Effector CD8-positive, alpha-beta T cell (primary cell): ENCODE measurements at places on chromosomes 2 and 18.

GRCh38 chr2:85243101-85244072 lies 84.4 kb downstream of the TGOLN2 start:
- DNase-seq = no peak

DNA sequence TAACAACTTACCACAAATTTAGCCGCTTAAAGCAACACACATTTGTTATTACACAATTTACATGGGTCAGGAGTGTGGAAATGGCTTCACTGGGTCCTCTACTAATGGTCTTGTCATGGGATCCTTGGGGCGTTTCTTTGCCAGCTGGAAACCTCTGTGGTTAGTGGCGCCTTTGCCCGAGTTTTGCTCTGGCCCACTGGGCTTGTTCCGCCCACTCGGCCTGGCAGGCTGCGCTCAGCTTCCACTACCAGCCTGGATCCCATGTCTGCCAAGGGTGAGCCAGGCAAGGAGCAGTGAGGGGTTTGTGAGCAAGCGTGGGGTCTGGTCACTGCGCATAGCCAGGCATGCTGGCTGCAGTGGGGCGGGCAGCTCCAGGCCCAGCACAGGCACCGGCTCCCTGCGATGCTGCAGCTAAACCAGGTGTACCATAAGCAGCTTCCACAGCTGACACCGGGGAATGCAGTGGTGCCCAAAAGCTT lies 16.2 kb upstream of the MBD2 start:
- DNase-seq = no peak

GRCh38 chr2:15656090-15656489 lies 64.4 kb downstream of the DDX1 start:
- no peak for DNase-seq

DNA sequence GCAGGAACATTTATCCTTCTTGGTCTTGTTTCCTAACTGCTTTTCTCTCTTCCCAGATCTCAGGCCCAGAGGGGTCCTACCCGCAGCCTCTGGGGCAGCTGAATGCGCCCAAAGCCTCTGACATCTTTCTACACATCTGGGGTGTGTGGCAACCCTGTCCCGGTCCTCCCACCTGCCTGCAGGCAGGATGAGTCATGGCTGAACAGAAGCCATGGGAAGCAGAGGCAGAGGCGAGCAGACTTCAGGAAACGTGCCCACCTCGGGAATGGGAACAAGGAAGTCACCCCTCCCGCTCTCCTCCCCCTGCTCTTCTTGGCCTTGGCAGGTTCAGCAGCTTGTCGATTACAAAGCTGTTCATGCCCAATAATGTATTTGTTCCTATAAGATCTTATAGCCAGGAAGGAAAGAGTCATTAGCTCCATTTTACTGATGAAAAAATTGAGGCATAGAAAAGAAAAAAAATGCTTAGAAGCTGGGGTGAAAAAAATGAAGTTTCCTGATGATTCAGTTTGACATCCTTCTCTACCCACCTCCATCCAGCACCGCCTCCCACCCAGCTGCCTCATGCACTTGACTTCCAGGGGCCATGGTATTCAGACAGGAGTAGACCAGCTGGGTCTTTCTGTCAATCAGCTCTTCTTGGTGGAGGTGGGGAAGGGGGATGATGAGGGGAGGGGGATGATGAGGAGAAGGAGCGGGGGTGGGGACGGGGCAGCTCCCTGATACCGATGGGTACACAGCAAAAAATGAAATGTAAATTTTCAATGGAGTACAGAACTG lies 10.4 kb upstream of the KCNF1 start:
- no peak for DNase-seq

DNA sequence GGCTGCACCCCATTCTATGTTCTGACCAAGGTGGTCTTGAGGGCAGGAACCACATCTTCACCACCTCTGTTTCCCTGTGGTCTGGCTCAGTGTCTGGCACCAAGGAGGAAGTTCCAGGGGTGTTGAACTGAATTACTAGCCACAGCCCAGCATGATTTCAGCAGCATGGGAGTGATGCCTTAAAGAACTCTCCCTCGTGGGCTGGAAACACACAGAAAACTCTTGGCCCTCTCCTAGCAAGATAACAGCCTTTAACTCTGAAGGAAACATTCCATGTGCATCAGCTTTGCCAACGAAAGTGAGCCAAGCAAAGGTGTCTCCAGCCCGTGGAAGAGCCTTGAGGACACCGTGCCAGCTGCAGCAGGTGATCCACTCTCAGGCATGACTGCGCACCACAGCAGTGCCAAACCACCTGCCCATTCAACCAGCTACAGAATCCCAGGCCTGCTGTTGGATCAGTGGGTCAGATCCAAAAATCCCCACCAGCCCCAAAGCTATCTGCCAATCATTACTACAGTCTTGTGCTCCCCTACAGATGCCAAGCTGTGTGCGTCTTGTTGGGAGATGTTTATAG lies 124.8 kb downstream of the TTC32 start:
- DNase-seq = no peak

- DNase-seq = no peak
Measured at GRCh38 chr2:212903413-212903812, 248.0 kb downstream of the IKZF2 start.
